ENCODE measurements at places on chromosomes 5 and 9.

DNA sequence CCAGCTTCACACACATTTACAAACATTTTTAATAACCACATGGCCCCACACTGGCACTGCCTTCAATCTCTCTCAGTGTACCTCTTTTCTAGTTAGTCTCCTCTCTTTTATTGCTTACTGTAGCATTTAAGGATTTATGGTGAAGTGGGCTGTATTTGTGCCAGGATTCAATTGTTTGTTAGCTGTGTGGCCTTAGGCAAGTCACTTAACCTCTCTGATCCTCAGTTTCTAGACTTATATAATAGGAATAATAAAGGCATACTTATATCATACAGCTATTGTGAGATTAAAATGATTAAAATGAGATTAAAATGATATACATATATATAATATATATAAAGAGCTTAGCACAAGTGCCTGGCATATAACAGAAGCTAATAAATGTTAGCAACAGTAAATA lies 6.4 kb downstream of the SH3RF2 start:
- no peak for DNase-seq

DNA sequence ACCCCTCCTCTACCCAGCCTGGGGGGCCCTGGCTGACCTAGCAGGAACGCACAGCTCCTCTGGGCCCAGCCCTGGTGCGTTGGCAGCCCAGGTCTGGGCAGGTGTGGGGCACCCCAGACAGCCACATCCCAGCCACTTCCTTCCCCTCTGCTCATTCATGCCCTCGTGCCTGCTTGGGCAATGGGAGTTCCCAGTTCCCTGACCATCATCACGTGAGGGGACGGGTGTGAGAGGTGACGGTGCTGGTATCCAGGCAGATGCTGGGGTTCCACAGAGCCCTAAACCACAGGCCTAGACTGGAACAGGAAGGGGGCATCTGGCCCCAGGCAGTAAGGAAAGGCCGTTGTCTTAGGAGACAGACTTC lies 8.4 kb downstream of the RALGDS start:
- DNase-seq, result no peak

DNA sequence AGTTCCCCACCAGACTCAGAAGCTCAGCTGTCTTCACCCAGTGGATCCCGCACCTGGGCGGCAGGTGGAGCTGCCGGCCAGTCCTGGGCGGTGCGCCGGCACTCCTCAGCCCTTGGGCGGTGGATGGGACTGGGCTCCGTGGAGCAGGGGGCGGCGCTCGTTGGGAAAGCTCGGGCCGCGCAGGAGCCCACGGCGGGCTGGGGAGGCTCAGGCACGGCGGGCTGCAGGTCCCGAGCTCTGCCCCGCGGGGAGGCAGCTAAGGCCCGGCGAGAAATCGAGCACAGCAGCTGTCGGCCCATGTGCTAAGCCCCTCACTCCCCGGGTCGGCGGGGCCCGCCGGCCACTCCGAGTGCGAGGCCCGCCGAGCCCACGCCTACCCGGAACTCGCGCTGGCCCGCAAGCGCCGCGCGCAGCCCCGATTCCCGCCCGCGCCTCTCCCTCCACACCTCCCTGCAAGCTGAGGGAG lies 560.0 kb downstream of the BRINP1 start:
- DNase-seq, result no peak

DNA sequence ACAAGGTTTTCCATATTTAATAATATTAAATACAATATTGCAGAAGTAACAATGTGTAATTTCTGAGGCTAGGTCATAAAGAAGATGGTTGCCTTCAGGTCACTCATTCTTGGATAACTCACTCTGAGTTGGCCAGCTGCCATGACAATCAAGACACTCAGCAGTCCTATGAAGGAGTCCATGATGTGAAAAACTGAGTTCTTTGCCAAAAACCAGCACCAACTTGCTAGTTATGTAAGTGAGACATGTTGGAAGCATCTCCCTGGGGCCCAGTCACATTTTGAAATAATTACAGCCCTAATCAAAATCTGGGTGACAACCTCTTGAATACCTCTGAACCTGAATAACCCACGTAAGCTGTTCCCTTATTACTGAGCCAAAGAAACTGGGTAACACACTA lies 453.2 kb downstream of the CDH18 start:
- no peak for DNase-seq

GRCh38 chr9:37060833-37061232 lies 26.8 kb upstream of the PAX5 start:
- no peak for DNase-seq

GRCh38 chr5:111552896-111553295 lies 40.6 kb upstream of the STARD4 start:
- no peak for DNase-seq

GRCh38 chr9:38720083-38720745 lies at the start of gene FAM240B:
Gene FAM240B (minus strand): TSS chr9:38720133. CDS start chr9:38703999, 16,134 bp downstream.
- DNase-seq, result no peak

DNA sequence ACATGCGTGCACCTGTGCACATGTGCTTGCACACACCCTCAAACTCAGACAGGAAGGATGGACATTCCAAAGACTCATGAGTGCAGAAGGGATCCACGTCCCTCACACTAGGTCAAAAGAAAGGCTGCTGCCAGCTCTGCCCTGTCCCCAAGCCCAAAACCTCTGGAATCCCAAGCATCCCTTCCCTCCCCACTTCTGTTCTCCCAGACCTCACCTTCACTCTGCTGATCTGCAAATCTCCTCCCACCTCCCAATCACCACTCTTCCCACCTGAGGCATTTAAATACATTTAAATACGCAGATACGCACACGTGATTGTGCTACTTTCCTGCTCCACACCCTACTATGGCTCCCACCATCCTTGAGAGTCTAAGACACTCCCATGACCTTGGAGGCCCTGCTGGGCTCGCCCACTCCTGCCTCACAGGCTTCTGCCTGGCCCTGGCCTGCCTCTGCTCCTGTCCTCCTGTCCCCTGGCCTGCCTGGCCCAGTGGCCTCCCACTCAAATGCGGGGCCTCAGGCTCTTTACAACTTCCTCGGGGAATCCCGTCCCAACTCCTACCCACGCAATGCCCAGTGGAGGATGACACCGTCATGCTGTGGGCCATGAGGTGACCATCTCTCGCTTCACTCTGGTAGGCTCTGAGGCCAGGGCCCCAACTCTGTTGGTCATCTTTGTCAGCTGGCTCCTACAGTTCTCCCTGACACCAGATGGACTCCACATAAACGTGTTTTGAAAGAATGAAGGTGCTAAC lies 478.4 kb upstream of the DAP start:
- DNase-seq, result no peak

- no peak for DNase-seq
Observed at GRCh38 chr9:136306211-136307208, 2.6 kb upstream of the CCDC187 start.

DNA sequence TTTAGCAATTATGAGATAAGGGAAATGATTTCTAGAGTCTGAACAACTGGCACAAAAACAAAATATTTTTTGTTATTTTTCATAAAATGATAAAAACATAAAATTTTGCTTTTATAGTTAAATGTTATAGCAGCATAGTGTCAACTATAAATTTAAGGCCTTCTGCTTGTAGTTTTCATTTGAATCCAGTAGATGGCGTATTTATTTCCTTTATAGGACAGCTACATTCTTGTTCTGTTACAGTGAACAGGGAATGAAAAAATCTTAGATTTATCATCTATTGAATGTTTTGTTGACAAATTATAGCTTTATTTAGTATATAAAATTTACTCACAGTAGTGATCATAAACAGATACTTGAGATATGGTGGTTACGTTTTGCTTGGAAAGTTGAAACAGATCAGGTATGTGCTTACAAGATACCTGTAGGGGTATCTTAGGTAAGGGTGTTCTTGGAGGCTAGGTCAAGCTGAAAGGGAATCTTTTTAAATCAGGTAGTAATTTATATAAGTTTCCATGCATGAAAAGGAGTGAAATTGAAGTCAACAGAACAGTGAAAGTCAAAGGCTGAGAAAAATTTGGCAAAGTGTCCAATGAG lies 239.3 kb upstream of the GRIN3A start:
- DNase-seq, result no peak

DNA sequence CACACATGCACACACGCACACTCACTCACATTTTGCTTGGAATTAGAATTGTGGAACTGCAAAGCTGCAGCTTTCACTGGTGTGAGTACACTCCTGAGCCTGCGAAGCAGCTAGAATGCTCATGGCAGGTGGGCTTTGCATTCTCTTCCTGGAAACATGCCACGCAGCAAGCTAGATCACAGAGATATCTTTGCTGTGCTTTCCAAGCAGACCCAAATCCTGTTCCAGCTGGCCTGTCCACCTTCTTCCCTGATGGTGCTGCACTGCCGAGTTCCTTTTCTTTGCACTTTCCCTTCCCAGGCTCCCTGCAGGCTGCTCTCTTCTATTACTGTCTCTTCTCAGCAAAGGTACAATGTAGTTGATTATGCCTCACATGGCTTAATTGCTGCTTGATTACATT lies 92.7 kb upstream of the CKMT2 start:
- DNase-seq, result no peak

GRCh38 chr9:137161558-137162486 lies 8.0 kb downstream of the LRRC26 start:
- no peak for DNase-seq

DNA sequence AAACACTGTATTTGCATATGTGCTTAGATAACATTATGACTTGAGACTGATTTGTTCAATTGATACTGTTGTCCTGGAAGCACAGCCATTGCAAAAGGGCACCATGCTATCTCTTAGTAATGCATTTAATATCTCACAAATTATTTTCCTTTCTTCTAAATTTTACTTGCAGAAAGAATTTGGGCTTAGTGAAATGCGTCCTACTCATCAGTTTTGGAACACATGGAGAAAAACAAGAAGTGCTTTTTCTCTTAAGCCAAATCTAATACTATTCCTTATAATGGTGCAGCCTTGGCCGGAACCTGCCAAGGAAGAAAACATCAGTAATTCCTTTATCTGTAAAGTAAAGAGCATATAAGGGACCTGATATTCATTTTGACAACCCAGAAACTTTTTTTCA lies 172.2 kb upstream of the ZNF608 start:
- no peak for DNase-seq

DNA sequence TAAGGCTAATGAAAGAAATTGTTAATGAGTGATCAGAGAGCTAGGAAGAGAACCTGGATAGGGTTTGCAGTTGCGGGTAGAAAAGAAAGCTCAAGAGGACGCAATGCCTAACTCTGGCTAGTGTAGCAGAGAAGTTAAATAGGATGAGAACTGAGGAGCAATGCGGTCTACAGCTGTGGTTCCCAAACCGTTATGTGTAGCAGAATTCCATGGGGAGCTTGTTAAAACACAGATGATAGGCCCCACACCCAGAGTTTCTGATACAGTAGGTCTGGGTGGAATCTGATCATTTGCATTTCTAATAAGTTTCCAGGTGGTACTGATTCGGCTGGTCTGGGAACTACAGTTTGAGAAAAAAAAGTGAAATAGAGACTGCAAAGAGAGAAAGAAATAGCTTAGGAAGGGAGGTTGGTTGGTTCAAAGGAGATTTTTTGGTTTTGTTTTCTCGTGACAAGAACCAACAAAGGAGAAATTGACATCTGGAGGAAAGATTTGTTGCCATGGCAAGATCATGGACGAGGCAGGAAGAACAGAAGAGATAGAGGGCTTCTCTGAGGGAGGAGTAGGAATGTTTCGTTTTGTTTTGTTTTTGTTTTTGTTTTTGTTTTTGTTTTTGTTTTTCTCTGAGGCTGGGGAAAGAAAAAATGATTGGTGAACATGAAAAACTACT lies 276.1 kb downstream of the ARRDC3 start:
- no peak for DNase-seq

- no peak for DNase-seq
Observed at GRCh38 chr9:14251154-14252071, 62.5 kb downstream of the NFIB start.

- no peak for DNase-seq
Observed at GRCh38 chr9:136471802-136472487, 10.9 kb downstream of the SEC16A start.

- DNase-seq, result no peak
Observed at GRCh38 chr5:96957254-96958049, 21.6 kb downstream of the LNPEP start.

DNA sequence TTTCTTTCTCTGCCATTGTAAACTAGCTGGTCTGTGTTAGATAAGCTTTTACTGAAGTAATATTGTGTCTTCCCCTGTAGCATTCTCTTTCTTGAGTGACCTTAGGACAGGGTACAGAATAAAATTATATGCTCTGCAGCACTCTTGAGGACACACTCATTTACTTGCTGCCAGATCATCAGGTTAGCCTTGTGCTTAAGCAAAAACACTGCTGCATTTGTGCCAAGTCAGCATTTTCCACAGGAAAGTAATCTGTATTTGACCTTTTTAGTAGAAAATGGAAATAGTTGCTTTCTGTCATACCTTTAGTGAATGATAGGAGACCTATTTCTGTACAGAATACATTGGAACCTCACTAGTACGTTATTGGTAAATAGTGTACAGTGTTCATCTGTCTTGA lies 54.2 kb downstream of the LMNB1 start:
- no peak for DNase-seq

DNA sequence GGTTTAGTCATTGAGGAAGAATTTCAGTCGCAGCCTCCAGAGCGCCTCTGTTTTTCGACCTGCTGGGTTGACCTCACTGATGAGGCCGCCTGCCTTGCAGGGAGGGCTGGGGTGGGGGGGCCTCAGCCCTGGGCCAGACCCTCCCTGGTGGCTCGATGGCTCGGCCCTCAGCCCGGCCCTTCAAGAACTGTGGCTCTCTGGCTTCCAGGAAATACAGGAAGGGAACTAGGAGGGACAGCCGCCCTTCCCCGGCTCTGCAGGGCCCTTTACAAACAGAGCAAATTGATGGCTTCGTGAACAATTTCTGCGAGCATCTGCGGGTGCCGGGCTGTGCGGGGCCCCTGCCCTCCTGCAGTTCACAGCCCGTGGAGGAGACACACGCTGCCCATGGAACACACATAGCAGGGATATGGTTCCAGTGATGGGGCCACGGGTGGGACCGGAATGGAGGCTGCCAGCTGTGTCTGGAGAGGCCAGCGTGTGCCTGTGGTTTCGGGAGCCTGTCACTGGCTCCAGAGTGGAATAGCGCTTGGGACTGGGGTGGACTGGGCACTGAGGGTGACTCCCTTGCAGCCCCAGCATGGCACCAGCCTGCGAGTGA lies 39.6 kb downstream of the COL5A1 start:
- DNase-seq, result no peak

DNA sequence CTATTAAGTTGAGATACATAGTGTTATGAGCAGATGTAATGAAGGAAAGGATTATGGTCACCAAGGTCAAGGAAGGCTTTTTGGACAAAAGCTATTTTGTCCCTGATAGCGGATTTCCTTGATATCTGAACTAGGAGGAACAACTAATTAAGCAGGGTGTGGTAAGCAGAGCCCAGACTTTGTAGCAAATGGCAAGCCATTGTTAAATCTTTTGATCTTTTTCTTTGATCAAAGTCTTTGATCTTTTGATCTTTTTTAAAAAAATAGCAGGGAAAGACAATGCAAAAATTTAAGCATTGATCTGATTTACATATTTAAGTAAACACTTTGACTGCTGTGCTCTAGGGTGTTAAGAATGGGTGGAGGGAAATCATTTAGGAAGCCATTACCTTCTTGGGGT lies 1242.0 kb downstream of the MAT2B start:
- no peak for DNase-seq

GRCh38 chr5:83927140-83927733 lies 206.6 kb upstream of the HAPLN1 start:
- DNase-seq, result no peak

Data from NCI-H2227 treated with DMSO at 0.1 percent for 48 hours (cell line).